Spleen (tissue), 13 donors: ENCODE measurements at places on chromosomes 3 and 15.

DNA sequence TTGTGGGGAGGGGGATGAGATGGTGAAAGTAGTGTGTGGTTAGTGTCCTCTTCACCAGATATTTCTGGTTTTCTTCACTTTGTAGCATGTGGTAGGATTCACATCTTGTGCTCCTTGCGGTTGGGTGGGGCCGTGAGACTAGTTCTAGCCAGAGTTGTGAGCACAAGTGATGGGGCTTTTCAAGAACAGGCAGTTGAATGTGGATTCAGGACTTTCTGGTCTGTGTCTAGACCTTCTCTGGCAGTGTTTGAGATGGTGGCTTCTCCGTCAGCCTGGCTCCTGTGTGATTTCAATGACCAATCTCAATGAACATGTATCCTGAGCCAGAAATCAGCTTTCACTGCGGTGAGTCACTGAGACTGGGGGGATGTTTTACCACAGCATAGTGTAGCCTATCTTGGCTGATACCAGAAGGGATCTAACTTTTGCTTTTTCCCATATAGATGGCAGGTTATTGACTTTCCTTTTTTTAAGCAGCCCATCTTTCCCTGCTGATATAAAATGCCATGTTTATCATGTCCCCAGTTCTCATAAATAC is 82.6 kb downstream of the RPLP1 start:
- no peak for DNase-seq

DNA sequence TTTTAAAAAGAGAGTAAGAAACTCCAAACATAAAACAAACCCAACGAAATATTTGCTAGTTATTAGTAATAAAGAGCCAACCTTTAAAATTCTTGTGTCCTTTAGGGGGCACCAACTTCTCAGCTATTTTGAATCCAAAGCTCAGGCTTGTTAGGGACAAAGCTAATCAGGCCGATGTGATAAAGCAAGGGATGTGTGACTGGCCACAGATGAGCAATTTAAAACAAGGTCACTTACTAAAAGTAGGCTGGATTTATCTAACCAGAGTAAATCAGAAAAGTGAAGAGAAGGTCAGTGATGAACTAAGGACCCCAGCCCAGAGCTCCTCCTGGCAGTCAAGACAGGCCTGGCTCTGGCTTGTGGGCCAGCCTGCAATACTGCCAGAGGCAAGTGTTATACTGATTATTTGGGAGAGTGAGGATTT is 108.5 kb downstream of the CYP19A1 start:
- no peak for DNase-seq

- DNase-seq, result no peak
Measured at GRCh38 chr3:183212565-183212964, 40.5 kb upstream of the B3GNT5 start.

DNA sequence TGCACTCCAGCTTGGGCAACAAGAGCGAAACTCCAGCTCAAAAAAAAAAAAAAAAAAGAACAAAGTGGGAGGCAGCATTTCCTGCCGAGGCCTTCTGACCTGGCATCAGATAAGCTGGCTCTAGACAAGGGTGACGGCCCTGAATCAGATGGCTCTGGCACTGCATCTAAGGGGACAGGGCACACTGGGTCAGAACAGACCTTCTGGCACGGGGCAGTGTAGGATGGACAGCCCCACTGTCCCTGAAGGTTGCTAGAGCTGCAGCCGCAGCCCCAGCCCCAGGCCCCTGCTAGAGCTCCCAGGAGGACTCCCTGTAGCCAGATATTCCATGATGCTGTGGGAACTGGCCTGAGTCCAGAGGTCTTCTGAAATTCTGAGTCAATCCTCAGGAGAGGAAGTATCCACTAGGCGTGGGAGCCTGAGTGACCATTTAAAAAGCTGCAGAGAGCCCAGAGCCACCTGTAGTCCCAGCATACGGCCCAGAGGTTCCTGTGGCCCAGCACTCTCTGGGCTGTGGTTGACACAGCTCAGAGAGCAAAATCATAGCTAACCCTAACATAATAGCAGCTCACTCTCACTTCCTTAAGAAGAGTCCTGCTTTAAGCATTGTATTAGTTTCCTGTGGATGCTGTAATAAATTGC is 69.2 kb upstream of the MFGE8 start:
- no peak for DNase-seq

DNA sequence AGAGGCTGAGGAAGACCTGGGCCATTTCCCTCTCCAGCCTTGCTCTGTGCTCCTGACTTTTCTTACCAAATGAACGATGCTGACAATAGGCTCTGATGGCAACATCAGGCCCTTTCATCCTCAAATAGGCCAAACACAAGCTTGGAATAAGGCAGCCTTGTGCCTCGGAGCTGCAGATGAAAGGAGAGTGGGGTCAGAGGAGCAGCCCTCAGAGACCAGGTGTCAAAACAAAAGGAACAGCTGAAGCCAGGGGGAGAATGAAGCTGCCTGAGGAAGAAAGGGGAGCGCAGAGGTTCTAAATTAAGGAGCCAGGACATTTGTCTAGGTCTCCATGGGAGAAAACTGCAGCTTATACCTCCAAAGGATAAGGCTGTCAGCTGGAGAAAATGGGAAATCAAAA is 5.1 kb downstream of the BFSP2 start:
- no peak for DNase-seq

GRCh38 chr3:4406746-4407568 is 60.1 kb downstream of the SUMF1 start:
- DNase-seq, result no peak

DNA sequence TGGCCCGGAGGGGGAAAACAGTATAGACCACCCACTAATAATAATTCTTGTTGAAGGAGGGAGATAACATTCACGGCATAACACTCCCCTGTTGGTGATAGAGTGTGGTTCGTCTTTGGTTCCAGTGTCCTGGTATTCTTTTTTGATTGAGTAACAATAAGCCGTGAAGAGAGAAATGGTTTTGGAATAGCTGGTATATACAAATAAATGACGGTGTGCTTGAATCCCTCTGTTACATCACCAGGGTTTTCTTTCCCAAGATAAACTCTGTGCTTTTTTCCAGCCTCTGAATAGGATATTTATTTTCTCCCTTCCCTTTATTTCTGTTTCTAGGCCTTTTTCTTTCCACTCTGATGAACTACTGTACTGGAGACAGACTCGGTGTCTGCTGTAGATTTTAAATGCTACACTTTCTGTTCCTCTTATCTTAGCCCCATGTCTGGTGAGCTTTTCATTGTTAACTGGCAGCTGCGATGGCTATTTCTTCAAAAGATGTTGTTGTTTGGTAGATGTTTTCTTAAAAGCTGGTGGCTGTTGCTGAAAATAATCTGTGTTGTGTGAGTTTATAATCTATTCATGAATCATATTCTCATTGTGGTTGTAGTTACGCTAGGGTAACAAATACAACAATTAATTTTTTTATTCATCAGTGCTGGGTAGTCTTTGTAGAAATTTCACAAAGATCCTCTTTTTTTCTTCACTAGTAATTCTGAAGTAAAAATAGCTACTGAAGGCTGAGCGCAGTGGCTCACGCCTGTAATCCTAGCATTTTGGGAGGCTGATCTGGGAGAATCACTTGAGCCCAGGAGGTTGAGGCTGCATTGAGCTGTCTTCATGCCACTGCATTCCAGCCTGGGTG is 15.5 kb upstream of the SCAANT1 start:
- no peak for DNase-seq

DNA sequence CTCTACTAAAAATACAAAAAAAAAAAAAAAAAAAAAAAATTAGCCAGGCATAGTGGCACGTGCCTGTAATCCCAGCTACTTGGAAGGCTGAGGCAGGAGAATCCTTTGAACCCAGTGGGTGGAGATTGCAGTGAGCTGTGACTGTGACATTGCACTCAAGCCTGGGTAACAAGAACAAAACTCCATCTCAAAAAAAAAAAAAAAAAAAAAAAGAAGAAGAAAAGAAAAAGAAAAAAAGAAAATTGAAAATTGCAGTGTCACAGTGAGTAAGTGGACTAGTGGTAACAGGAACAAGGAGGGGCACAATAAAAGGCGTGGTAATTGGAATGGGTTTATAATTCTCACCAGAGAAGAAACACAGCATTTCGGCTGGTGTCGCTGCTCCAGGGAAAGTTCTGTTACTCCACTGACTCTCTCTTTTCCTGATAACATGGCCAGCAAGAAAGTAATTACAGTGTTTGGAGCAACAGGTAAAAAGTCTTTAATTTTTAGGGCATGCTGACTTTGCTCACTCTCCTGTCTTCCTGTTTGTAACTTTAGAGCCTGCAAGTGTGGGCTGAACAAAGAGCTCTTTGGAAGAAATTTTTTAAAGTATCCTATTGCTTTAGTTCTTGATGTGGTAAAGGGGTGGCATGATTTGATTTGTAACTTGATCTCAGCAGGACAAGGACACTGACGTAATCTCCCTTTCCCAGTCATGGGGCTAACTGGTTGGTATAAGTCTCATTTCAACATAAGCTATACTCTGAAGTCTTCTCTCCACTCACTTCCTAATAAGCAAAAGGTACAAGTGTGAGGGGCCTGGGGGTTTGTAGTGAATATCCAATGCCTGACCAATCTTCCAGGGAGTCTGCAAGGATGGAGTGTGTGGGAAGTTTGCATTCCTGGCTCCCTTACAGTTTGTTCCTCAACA is 22.1 kb upstream of the TRA2B start:
- DNase-seq, result no peak

GRCh38 chr3:54427941-54428871 is 305.9 kb downstream of the CACNA2D3 start:
- no peak for DNase-seq

DNA sequence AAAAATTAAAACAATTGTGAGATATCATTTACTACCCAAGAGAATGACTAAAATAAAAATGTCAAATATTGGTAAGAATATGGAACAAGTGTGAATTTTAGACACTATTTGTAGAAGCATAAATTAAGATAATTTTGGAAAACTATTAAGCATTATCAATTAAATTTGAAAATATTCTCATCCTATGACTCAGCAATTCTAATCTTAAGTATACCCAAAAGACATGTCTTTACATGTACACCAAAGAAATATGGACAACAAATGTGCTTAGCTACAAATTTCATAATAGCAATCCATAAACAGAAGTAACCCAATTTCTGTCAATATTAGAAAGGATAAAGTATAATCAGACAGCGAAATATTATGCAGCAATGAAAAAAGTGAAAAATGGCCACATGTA is 1032.2 kb upstream of the SEMA6D start:
- DNase-seq, result no peak

GRCh38 chr3:32481791-32482631 is 20.6 kb downstream of the CMTM6 start:
- DNase-seq, result no peak

DNA sequence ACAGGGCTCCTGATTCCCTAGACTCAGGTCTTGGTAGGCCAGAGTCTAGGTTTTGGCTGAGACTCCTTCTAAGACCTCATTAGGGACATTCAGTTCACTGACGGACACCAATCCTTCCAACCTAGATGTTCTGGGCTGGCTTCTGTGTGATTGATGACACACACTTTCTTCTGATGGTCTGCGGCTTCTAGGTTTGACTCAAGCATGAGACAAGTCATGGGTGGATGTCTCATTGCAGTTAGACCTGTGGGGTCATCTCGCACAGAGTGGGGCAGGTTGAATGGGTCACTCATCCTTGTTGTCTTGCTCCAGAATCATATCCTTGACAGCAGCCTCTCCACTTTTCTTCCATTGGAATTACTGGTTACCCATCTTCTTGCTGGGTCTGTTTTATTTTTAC is 35.8 kb downstream of the ARNT2 start:
- no peak for DNase-seq

DNA sequence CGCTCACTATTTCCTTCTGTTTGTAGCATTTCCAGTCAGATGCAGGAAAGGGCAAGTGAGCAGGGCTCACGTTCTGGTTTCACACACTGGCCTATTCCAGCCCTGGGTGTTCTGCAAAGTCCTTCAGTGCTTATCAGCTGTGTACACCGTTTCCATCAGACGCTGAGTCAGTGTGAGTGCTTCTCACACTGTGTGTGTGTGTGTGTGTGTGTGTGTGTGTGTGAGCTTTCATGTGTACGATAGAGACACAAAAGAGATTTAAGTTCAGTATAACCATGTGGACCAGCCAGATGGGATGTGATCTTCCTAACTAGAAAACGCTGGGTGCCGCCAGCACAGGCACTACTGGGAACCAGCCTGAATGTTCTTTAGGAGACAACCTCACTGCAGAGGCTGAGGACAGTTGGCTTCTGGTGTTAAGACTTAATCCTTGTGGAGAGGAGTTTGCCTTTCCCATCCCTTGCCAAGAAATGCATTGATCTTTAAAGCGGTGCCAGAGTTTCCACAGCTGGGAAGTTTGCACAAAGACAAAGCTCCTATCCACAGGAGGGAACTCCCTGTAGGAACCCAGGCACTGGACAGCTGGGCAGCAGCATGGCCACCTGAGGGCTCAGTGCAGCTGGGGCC is 3.9 kb upstream of the CHSY1 start:
- no peak for DNase-seq

- no peak for DNase-seq
Measured at GRCh38 chr3:162569314-162569713, 1072.7 kb downstream of the OTOL1 start.

- DNase-seq, result peak; percentile 59
Measured at GRCh38 chr15:41568350-41569017, 9.5 kb downstream of the TYRO3 start.

DNA sequence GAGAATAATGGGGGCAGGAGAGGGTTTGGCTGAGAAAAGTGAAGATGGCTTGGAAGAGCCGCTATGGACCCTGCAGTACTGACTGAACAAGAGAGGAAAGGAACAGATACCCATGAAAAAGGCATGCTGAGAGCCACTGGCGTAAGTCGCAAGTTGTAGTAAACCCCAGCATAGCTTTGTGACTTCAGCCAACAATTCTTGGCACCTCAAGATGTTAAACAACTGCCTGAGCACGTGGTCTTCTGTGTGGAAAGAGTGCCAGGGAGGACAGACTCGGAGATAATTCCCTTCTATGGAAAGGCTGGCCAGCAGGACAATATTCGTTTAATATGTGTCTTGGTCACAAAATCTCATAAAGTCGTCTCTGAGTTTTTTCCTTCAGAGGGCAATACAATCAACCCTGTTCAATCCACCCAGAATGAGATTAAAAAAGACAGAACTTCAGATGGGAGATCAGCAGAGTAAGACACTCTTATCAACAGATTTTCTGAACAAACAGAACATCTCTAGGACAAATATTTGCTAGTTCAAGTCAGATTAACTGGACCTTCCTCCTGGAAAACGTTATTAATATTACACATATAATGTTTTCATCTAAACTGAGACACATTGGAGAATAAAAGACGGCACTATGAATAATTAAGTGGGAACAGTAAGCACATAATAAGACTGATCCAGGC is 49.2 kb downstream of the NEK10 start:
- DNase-seq, result no peak

DNA sequence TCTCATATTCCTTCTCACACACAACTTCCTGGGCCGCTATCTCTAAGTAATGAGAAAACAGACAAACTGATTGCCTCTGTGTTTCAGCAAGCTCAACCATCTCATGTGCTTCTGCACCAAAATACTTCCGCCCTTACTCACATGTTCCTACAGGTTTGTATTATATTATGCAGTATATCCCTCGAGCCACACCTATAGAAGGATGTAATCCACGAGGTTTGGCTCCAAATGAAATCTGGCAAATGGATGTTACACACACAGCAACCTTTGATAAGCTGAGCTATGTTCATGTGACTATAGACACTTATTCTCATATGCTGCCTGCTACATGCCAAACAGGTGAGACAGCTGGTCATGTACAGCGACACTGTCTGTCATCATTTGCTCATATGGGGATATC is 22.6 kb downstream of the CCRL2 start:
- DNase-seq, result no peak

- no peak for DNase-seq
Measured at GRCh38 chr15:38658431-38658830, 93.8 kb upstream of the RASGRP1 start.
